ENCODE measurements at places on chromosomes 4 and X.

DNA sequence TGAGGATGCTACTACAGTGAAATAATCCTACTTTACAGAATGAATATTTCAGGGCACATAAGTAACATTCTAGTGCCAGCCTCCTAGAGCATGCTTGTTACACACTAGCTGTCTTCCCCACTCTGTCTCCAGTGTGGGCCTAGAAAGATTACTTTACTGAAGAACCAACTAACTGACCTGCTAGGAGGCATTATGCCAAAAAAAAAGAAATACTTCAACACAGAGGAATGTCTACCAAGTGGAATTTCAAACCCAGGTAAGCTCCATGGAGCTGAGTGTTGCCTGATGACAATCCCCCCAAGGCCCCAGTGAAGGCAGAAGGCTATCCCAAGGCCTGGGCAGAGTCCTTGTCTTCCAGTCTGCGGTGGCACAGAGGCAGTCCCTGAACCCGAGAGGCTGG, 40.9 kb upstream of the STS start:
- no peak for DNase-seq

GRCh38 chr4:140740422-140740821, 15.8 kb downstream of the TBC1D9 start:
- no peak for DNase-seq

DNA sequence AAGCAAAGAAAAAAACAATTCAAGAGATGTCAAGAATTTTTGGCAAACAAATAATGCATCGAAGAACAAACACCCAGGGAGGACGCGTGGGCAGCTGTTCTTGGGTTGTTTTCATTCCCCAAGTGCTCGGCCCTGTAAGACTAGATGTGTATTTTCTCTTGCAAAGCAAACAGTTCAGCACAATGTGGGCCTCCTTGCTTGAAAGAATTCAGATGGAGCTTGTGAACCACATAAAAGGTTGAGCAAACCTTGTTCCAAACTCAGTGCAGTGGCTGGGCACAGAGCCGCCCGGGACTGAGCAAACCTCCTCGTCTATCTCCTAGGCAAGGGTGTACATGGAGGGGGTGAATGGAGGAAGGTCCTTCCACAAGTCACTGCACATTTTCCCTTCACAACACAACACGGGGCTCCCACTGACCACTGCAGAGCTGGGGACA, 82.4 kb downstream of the HTRA3 start:
- DNase-seq: no peak

- DNase-seq: no peak
Measured at GRCh38 chr4:185307136-185307950, 88.4 kb downstream of the LRP2BP start.

DNA sequence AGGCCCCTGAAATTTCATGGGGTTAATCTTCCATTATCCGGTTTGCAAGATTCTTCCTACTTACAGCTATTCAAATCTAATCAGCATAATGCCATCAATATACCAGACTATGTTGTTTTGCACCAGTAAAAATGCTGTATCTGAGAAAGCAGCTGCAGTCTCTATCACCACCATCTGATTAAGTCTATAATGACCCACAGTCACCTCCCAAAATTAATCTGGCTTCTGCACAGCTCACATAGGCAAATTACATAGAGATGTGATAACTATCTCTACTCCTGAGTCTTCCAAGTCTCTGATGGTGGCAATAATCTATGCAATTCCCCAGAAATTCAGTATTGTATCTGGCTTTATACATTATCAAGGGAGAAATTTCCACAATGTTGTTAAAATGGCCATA, 113.2 kb downstream of the STPG2 start:
- no peak for DNase-seq

- DNase-seq: no peak
Measured at GRCh38 chrX:102846544-102847236, 90.4 kb upstream of the RAB40AL start.

DNA sequence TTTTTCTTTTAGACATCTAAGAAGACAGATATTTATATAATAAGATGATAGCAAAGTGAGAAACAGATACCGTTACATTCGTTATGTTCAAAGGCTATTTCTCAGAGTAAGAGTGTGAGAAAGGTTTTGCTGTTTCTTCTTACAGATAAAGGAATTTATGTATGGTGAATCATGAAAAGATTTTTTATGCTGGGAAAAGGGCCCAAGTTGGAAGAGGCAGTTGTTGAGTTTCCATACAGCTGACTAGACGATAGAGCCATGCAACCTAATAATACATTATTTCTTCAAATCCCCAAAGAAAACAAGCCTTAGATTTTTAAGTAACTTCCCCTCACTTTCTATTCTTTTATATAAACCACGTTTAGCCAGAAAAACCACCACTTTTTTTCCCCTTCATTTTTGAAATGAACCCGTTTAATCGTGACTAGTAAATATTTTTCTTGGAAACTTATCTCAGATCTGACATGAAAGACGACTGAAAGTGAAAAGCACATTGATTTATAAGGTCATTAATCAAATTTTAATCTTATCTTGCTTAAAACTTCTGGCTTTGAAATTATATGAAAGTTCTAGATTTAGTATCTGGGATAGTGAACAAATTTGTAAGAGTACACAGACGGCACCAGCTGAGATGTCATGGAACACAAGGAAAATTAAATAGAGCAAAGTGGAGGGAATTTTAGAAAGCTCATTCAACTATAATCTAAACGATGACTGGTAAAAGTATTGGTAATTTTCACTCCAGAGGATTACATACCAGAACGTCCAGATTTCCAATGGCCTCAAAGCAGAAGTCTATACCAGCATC, 10.9 kb downstream of the ADH6 start:
- DNase-seq: no peak

GRCh38 chrX:78658845-78659744, at the start of gene RTL3:
Gene RTL3, minus strand, starts transcription at chrX:78659328. Its CDS starts 908 bp downstream, at chrX:78658420.
- no peak for DNase-seq

DNA sequence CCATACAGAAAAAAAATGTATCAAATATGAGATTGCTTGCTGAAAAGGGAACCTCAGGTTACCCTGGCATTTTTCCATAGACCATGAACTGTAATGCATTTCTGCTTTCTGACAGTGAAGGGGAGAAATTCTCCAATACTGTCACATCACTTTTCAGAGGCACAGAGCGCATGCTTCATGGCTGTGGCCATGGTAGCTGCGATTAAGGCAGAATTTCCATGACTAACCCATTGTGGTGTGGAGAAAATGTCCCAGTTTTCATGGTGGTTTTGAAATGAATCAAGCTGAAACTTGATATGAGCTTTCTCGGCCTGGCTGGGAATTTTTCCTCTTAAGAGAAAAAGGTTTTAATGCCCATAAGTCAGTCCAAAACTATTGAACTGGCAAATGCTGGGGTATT, 39.5 kb upstream of the MAP3K15 start:
- no peak for DNase-seq

DNA sequence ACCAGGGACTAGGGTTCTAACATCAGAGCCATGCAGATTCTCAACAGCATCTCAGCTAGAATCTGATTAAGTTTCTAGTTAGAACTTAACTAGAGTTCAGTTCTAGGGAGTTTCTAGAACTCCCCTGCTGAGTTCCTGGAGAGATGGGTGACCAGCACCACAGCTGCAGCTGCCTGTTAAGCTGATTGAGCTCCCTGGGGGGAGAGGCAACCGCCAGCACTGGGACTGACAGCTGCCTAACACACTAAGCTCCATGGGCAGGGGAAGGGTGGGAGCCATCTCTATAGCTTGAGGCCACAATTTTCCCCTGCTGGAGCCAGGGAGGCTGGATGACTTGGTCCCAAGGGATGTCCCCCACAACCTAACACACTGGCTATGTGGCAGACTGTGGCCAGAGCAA, 84.2 kb downstream of the CHIC1 start:
- no peak for DNase-seq

- DNase-seq: no peak
Measured at GRCh38 chrX:110847334-110847733, 51.7 kb upstream of the CHRDL1 start.

DNA sequence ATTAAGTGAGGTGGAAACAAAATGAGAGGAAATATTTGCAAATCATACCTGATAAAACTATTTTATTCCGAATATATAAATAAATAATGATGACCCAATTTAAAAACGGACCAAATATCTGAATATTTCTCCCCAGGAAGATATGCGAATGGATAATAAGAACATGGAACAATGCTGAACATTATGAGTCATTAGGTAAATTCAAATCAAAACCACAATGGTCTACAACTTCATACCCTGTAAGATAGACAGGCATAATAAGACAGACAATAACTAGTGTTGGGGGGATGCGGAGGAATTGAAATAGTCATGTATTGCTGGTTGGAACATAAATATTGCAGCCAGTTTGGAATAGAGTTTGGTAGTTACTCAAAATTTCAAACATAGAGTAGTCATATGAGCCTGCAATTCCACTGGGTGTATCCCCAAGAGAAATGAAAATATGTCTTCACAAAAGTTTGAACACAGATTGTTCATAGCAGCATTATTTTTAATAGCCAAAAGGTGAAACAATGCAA, 47.6 kb upstream of the DRP2 start:
- no peak for DNase-seq

DNA sequence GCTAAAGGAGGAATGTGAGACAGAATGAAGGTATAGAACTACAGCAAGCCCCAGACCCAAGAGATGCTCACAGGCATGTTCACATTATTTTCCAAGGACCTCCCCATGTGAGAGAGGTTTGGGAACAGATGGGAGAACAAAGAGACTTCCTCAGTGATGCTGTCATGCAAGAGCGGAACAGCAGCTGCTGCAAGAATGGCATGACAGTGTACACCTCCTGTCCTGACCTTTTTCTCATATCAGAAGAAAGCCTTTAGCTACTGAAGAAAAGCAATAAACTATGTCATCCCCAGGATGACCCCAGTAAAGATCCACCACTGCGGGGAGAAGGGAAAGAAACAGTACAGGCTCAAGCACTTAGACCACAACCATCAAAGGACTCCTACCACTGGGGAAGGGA, 7.2 kb downstream of the PRDM5 start:
- DNase-seq: no peak

- no peak for DNase-seq
Measured at GRCh38 chrX:29143356-29143755, 556.1 kb downstream of the IL1RAPL1 start.

DNA sequence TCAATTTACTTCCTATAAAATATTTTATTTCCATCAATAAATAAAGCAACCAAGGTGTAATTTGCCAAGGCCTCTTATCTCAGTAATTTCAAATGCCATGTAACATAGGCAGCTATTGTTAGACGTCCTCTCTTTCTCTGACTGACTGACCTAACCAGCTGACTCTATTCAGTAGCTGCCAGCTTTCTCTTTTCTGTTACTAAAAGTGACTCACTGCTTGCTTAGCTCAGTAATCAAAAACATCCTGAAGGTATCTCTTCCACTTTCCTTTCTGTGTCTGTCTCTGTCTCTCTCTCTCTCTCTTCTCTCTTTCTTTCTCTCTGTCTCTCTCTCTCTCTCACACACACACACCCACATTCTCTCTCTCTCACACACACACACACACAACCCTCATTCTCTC, 134.2 kb downstream of the SPOCK3 start:
- no peak for DNase-seq

DNA sequence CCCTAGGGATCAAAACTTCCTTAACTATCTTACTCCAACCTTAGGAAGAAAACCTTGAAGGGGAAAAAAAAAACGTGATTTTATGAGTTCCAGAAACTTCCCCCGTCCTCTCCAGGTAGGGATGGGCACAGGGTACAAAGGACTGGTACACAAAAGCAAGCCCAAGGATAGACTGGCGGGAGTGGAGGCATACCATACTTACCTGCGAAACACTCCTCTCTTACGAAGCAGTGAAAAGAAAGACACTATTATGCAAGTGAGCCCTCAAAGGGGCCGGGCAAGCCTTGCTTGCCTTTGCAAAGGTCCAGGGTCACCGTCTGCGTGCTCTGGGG, 651 bp downstream of the TSPAN6 start:
- DNase-seq: no peak

DNA sequence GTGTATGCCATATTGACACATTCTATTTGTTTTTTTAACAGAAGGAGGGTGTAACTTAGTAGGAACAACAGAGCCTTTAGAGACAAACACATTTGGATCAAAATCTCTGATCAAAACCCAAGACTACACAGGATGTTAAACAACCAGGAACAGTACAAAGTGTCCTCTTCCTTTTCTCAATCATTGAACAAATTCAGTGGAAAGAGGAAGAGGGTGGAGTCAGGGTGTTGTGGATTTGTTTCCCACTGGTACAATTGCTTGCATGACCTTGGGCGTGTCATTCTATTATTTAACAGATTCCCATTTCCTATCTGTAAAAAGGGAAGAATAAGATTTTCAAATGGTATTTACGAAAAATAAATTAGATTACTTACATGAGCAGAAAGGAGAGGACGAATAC, 1162.8 kb upstream of the PRKX start:
- DNase-seq: no peak

- DNase-seq: no peak
Measured at GRCh38 chrX:12954981-12955380, 19.9 kb upstream of the TMSB4X start.

- DNase-seq: no peak
Measured at GRCh38 chr4:104973708-104974107, 173.0 kb upstream of the TET2 start.

GRCh38 chr4:149999485-150000074, 78.7 kb upstream of the DCLK2 start:
- no peak for DNase-seq

GRCh38 chr4:31089815-31090214, 369.6 kb downstream of the PCDH7 start:
- DNase-seq: no peak

DNA sequence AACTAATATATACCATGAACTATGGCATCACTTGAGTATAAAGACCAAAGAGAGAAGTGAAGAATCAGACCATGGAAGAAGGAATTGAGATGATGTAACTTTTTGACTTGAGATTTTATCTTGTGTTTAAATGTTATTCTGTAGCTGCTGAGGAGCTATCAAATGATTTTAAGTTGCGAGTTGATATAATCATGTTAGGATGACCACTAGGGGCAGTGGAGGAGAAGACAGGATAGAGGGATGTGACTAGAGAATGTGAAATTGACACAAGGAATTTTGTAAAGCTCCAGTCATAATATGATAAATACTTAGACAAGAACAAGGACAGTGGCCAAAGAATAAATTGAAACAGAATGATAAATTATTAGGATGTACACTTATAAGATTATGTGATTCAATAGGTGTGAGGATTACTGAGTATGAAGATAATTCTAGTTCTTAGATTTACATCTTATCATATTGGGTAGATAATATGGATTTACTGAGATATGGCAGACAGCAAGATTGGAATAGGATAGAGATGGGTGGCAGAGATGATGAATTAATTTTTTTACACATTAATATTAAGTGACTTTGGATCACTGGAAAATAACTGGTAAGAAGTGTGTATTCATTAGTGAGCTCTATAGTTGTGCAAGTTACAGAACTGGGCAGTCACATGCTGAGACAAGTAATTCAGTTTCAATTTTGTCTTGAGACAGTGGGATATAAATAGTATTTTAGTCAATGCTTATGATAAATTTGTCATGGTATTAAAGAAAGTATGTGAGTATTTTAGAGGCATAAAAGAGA, 816.0 kb upstream of the PCDH10 start:
- no peak for DNase-seq

DNA sequence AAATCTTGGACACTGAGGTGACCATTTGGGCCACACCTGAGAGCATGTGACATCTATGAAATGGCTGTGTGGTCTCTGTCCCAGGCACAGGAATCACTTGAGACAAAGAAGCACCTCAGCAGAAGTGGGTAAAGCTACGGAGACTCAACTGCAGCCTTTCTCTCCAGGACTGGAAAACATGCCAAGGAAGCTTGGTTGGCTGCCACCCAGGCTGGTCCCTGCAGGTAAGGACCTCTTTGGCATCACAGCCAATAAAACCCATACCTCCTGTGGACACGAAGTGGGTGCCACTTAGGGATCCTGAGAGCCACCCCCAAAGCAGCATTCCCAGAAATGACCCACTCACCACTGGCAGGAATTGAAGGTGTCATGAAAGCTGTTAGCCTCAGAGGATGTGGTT, 74.6 kb downstream of the LEF1 start:
- no peak for DNase-seq

Measured in naive thymus-derived CD8-positive, alpha-beta T cell (primary cell).